ENCODE measurements at places on chromosomes 7 and 10. TPM values are rescaled to one million over a fixed set of nuclear protein-coding genes. Genes with fewer than 3 reads are reported as not detected.

GRCh38 chr7:151007469-151007898 lies 16.7 kb downstream of the NOS3 start:
- DNase-seq, result no peak

DNA sequence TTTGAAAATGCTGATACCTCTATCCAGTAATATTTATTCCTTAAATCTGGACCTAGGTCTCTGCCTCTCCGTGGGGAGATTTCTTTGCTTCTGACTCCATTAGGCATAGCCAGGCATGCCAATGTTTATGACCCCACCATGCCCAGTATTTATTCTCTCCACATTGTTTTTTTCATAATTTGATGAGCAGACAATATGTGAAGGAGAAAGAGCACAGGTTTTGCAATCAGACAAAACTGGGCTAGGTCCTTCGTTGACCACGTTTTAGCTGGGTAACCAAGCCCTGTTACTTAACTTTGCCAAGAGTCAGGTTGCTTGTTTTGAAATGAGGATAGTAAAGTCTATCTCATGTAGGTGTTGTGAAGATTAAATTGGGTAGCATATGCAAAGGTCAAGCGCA lies 21.6 kb upstream of the PRPS1L1 start:
- no peak for DNase-seq

- DNase-seq, result no peak
These were observed 17.5 kb downstream of the FAM171A1 start for GRCh38 chr10:15353471-15354017.

BAIAP2L1 gene
- total RNA-seq, result 31.8 TPM

All from left lung (tissue), 14 donors.